ENCODE measurements at places on chromosomes 16 and 17.
A peak's percentile ranks its signal among the peaks of the same experiment; 100 is the strongest.

DNA sequence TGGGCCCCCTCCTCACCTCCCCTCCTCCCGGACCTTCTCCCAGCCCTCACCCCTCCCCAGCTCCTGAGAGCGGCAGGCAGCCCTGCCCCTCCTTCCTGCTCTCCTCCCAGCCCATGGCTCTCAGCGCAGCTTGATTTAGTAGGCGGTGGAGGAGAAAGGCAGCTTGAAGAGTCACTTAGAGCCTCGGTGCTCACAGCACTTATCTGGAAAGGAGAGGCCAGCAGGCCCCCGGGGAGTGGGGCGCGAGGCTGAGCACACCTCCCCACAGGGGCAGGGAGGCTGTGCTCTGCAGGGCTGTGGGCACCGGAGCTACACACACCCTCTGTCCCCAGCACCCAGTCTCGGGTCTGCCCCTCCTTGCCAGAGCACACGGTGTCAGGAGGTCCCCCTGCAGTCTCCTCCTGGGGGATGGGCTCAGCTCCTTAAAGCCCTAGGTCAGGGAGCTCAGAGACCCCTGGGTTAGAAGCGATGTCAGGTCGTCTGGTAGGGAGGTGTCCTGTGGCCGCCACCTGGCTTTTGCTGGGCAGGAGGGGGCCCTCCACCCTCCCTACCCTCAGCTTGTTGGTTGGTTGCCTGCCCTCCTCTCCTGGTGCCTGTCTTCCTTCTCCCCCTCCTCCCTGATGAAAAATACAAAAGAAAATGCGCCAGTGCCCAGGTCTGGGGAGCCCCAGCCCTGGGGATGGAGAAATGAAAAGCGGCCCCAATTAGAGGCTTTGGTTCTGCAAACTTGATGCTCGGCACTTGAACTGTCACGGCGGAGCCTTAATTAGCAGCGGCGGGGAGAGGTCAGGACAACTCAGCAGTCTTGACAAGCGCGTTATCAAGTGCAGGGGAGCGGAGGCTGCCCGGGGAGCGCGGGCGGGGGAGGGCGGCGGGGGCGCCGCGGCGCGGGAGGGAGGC is 151.1 kb upstream of the GSE1 start:
- peak; percentile 66 for DNase-seq

GRCh38 chr17:82804442-82805191 is 35.2 kb downstream of the ZNF750 start:
- DNase-seq: peak; percentile 41

DNA sequence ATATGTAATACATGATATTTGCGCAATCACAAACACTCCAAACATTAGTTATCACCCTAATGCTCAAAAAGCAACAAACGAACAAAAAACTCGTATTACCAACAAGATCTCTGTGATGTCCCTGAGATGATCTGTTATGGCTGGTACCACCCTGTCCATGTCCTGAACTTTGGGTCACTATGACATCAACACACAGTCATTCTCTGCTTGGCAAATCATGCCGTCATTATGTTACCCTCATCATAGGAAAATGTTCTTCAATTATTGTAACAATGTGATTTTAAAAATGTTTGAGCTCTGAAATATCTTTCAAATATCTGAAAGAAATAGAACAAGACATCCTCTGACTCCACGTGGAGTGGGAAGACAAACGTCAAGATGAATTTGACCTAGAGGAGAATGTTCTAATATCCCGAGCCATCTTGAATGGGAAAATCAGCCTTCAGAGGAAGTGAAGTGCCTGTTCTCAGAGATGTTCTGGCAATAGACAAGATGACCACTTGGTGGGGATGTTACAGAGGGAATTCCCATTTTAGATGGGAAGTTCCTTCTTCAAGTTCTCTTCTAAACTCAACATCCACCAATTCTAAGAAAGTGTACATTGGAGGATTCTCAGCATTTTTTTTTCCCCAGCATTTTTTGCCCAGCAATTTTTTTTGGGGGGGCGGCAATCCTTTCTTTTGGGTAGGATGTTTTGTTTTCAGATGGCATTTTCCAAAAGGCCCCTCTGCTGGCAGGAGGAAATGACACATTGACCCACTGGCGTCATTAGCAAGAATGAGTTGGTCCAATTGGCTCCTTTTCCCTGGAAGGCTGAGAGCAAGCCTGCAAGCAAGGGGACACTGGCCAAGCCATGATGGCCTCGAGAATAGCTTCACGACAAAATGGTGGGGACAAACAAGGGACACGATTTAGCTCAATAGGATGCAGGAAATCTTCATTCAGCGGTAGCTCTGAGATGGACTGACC is 3.7 kb upstream of the HSD17B2 start:
- DNase-seq: peak; percentile 61

DNA sequence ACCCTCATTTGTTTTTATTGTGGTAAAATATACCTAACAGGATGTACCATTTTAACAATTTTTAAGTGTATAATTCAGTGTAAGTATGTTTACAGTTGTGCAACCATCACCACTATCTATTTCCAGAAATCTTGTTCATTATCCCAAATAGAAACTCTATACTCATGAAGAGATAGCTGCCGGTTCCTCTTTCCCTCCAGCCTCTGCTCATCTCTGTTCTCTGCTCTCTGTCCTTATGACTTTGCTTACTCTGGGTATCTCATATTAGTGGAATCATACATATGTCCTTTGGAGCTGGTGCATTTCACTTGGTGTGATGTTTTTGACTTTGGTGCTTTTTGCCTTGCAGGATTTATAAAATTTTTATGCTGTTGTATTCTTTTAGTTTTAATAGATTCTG is 19.4 kb downstream of the CYLD start:
- no peak for DNase-seq

GRCh38 chr17:57701124-57701523 is 44.0 kb downstream of the CCDC182 start:
- no peak for DNase-seq

DNA sequence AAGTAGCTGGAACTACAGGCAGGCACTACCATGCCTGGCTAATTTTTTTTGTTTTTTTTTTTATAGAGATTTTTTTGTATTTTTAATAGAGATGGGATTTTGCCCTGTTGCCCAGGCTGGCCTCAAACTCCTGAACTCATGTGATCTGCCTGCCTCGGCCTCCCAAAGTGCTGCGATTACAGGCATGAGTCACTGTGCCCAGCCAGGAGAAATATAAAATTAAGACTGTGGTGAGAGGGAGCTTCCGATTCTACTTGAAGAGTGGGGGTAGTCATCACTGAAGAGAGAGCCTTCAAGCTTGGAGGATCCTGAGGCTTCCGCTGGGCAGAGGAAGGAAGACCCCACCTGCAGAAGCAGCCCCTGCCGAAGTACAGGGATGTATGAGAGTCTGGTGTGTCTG is 34.4 kb upstream of the RGS9 start:
- DNase-seq: peak; percentile 24

DNA sequence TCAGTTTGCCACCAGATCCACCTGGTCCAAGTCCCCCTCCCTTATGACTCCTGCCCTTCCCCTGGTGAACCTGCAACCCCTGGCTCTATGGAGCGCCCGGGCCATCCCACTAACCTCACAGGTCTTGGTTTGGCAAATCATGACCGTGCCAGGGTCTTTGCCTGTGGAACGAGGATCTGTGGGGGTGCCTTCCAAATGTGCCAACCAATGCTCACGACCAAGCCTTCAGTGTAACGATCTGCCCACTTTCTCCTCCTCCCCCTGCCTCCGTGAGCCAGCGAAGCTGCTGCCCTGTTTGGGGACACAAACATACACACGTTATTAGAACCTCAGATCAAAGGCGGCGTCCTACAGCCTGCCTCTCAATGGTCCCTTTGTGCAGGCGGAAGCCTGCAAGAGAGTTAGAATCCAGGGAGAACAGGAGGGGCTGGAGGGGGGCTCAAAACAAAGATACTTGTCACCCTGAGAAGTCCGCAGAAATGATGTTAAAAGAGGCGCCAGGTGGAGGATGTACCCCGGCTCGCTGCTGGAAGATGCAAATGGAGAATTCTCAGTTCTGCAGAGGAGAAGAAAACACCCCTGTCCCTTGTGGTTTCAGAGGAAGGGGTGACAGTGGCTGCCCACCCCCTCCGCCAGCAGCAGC is 9.0 kb upstream of the NKD1 start:
- no peak for DNase-seq

DNA sequence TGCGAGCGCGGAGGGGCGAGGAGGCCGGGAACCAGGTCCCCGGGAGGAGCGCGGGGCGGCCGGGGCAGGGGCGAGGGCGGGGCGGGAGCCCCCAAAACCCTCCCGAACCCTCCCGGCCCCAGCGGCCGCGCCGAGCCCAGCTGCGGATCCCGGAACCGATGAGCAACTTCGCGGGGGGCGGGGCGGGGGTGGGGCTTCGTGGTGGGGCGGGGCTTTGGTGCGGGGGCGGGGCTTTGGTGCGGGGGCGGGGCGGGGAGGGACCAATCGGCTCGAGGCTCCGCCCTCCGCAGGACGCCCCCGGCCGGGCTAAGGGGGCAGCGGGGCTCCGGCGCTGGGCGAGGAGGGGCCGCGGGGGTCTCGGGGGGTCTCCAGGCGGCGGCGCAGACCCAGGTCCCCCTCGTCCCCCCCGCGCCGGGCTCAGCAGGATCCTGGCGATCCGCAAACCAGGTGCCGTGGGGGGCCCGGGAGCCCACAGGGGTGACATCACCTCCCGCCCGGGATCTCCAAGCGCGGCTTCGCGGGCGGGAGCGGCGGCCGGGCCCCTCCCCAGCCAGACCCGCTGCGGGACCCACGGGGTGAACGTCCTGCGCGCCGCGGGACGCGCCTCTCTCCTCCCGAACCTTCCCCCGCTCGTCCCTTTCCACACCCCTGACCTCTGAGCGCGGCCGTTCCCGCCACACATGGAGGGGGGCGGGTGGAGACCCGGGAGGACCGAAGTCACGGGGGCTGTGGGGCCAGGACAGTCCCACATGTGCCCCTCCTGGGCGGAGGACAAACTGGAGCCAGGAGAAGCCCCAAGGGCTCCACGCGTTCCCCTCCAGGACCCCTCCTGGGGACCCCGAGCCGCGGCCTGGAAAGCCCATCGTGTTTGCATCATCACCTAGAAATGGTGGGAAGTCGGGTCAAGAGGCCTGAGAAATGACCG is at the start of gene ABR:
TSS of gene ABR (minus strand) at position 164 of the 925 bp plus-strand sequence. CDS start 254 bp downstream, outside the sequence.
- peak; percentile 47 for DNase-seq
